Hematopoietic multipotent progenitor cell (in vitro differentiated cells): ENCODE measurements at places on chromosomes 16 and 17.

- DNase-seq, result no peak
These were observed 255.9 kb upstream of the PMFBP1 start for GRCh38 chr16:72427783-72428331.

- DNase-seq, result peak; percentile 83
These were observed 140.1 kb downstream of the CCDC182 start for GRCh38 chr17:57604771-57605674.

DNA sequence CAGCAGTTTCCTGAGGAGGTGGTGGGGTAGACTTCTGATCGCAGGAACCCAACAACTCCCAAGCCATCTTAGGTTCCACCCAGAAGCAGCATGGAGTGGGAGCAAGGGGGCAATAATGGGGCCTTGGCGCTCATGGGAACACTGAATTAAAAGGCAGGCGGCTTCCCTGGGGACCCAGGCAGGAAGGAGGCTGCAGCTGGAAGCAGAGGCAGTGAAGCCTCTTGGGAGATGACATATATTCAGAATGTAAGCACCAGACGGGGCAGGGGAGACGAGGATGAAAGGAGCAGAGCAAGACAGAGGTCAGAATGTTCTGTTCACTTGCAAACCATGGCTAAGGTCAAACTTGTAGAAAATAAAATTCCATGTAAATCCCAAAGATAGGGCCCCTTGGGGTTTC is 2.9 kb downstream of the HIGD1B start:
- DNase-seq, result no peak

- DNase-seq, result no peak
These were observed 8.5 kb upstream of the ZFP3 start for GRCh38 chr17:5069724-5070123.

DNA sequence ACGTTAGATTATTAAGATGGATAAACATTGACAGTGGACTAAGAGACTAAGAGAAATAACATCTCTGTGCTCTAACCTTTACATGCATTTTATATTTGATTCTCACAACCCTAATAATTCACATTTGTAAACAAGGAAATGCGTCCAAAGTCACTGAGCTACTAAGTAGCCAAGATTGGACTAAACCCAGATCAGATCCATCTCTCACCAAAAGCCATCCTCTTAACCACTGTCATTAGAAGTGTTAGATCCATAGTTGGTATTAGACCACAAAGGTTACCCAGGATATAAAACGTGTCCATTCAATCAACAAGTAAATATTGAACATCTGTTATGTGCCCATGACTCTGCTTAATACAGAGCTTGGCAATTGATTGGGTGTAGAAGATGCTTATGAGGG is 5.2 kb downstream of the HSD17B2 start:
- DNase-seq, result no peak

GRCh38 chr17:42266918-42267766 is 9.0 kb downstream of the STAT5B start:
- peak; percentile 56 for DNase-seq

DNA sequence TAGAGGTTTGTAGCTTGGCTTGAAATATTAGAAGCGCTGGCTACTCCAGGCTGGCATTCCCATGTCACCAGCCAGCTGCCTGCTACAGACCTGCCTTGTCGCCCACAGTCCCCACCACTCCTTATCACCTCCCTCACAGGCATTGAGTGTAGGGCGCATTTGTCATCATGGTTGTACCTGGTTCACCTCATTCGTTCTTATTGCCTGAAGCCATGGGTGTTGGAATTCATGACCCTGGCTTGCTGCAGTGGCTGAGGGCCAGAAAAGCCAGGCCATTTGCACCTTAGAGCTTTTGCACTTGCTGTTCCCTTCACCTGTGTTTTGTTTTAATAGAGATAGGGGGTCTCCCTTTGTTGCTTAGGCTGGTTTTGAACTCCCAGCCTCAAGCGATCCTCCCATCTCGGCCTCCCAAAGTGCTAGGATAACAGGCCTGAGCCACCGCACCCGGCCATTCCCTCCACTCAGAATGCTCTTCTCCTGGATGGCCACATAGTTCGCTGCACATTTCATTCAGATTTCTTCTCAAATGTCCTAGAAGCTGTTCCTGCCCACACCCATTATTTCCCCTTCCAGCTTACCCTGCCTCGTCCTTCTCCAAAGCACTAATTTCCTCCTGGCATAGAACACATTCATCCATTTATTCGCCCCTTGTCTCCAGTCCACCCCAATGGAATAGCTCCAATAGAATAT is 97.6 kb downstream of the C16orf78 start:
- no peak for DNase-seq

- no peak for DNase-seq
These were observed 252.1 kb upstream of the N4BP1 start for GRCh38 chr16:48862087-48862532.

DNA sequence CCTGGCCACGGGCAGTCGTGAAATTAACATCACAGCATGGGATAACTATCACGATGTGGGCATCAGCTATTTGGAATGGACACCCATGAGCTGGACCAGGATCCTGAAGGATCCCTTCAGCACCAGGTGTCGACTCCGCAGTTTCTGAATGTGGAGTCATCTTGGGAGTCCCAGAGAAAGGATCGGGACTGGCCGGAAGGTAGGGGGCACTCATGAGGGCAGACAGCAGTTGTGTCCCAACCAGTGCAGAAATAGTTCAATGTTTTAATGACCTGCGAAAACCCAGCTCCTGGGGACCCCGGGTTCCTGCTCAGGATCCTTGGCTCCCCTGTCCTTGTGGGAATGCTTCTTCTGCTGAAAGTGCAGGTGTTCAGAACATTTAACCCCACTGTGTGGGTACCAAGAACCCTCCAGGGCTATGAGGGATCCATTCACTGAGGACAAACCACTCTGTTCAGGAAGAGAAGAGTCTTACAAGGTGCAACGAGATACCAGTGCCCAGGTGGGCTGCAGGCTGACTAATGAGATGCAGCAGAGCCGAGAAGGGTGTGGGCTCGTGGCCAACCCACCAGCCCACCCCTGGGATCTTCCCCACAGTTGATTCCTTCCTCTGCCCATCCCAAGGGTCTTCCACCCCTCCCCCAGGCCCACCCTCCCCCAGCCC is 154.8 kb downstream of the SALL1 start:
- no peak for DNase-seq

- DNase-seq, result no peak
These were observed 73.3 kb downstream of the ABCC12 start for GRCh38 chr16:48082516-48082915.

GRCh38 chr16:73882033-73882432 is 414.6 kb upstream of the PSMD7 start:
- DNase-seq, result no peak

GRCh38 chr17:69857412-69857835 is 217.6 kb upstream of the KCNJ16 start:
- no peak for DNase-seq

DNA sequence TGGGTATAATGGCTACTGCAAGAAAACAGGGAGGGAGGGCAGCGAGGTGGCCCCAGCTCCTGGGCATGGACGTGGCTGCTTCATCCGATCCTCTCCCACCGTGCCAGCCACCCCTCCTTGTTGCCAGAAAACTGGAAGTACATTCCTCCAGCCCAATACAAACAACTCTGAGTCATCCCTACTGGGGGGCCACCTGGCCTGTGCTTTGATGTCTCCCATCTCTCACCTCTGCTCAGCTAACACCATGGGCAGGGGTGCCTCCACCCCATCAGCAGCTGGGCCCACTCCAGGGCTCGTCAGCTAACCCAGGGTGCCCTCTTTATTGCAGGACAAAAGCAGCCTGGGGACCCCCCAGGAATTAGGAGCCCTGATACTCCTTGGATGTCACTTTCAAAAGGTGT is 2.0 kb downstream of the RHBDF2 start:
- no peak for DNase-seq

- DNase-seq, result no peak
These were observed at the start of gene PRR11 for GRCh38 chr17:59155439-59156177. PRR11 (plus strand) TSS chr17:59155746; CDS start chr17:59169753, 14,007 bp downstream.

DNA sequence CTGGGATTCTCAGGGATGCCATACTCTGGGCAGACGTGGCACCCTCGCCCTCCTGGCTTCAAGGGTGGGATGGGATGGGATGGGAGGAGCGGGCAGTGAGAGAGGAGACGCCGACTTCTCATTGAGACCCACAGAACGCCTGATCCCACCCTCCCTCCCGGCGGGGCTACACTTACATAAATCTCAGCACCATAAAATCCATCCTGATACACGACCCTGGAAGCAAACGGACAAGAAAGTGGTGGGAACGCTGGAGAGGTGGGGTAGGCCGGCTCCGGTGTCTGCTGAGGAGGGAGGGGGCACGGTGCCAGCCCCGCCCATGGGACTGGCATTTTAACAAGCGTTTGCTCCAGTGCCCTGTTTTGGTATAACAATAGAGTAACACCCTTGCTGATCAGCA is 21.9 kb downstream of the ENGASE start:
- DNase-seq, result no peak
